ENCODE measurements at places on chromosomes 16 and 17. TPM values are rescaled to one million over a fixed set of nuclear protein-coding genes. Genes with fewer than 3 reads are reported as not detected.

Gene CBLN1
- not detected for total RNA-seq

Gene SF3B3
- total RNA-seq: 112 TPM

Gene SMPD3
- not detected for total RNA-seq

Gene DOC2B
- not detected for total RNA-seq

Gene RND2
- 1.1 TPM for total RNA-seq

Gene TSC2
- 22.8 TPM for total RNA-seq

Gene CBX2
- 2.2 TPM for total RNA-seq

Gene MYH2
- total RNA-seq: not detected

Gene GAS2L2
- total RNA-seq: not detected

Gene FBXW10B
- 0.28 TPM for total RNA-seq

Gene ZFHX3
- total RNA-seq: 2.2 TPM

Gene ZCCHC14
- total RNA-seq: 2.5 TPM

Gene ZNF778
- 8.3 TPM for total RNA-seq

Gene AURKB
- total RNA-seq: 45.9 TPM

GRCh38 chr16:50842589-50842988 lies 100.7 kb downstream of the CYLD start:
- H3K27me3 ChIP-seq: peaks cover 26% of the 10 kb centered on the region
- H3K36me3 ChIP-seq: no peaks in the 10 kb centered on the region
- DNase-seq: peak; percentile 5
- no peaks in the 10 kb centered on the region for H3K4me1 ChIP-seq
- no peak overlapping the region for H3K4me3 ChIP-seq
- no peak overlapping the region for H3K27ac ChIP-seq

DNA sequence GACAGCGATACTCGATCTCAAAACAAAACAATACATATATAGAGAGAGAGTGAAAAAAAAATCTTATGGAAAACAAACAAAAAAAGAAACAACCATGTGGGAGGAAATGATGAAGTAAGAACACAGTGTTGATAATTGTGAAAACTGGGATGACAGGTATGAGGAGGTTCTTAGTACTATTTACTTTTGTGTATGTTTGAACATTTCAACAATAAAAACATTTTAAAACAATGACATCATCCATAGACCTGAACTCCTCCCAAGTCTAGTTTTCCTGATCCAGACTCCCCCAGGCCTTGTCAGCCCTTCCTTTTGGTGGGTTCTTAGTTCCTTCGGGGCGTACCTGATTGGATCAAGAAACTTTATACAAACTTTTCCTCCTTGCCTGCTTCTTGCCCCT lies 51.7 kb downstream of the CCDC42 start:
- no peak for DNase-seq
- no peaks in the 10 kb centered on the region for H3K36me3 ChIP-seq
- no peak overlapping the region for H3K27ac ChIP-seq
- no peaks in the 10 kb centered on the region for H3K27me3 ChIP-seq

DNA sequence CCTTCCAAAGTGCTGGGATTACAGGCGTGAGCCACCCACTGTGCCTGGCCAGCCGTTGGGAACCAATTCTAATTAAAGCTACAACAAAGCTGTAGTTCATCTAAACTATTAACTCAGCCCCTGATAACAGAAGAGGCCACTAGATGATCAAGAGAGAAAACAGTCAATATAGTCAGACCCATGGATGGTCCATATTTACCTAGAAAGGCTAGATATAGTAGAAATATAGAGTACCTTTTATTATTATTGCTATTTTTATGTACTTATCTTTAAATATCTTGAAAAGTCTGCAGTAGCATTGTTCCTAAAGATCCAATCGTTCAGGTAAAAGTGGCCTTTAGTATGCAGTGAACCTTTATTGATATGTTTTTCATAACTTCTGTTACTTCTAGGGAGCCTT lies 43.2 kb downstream of the RNF213 start:
- H3K36me3 ChIP-seq: peaks cover 60% of the 10 kb centered on the region
- H3K4me3 ChIP-seq: no peak overlapping the region
- no peaks in the 10 kb centered on the region for H3K4me1 ChIP-seq
- H3K27me3 ChIP-seq: no peaks in the 10 kb centered on the region

GRCh38 chr17:55116440-55116914 lies 147.9 kb downstream of the STXBP4 start:
- no peak for DNase-seq
- no peak overlapping the region for H3K4me3 ChIP-seq
- no peaks in the 10 kb centered on the region for H3K4me1 ChIP-seq

- H3K4me3 ChIP-seq: peak overlapping the region; percentile 59
- no peaks in the 10 kb centered on the region for H3K27me3 ChIP-seq
- H3K27ac ChIP-seq: peak overlapping the region; percentile 34
- H3K4me1 ChIP-seq: peaks cover 1% of the 10 kb centered on the region
Measured at GRCh38 chr17:48892940-48893645, 506 bp downstream of the ATP5MC1 start.

- H3K4me3 ChIP-seq: no peak overlapping the region
- DNase-seq: no peak
- 0 out of 2 replicates have a peak overlapping the region, but pooled peaks have one; percentile 4 for H3K27ac ChIP-seq
- peaks cover 22% of the 10 kb centered on the region for H3K36me3 ChIP-seq
Measured at GRCh38 chr17:77396610-77397009, 255.8 kb downstream of the SEC14L1 start.

GRCh38 chr16:87538594-87538993 lies 45.8 kb upstream of the ZCCHC14 start:
- no peak overlapping the region for H3K27ac ChIP-seq
- peaks cover 11% of the 10 kb centered on the region for H3K4me1 ChIP-seq
- peaks cover 5% of the 10 kb centered on the region for H3K27me3 ChIP-seq
- H3K4me3 ChIP-seq: no peak overlapping the region
- H3K36me3 ChIP-seq: no peaks in the 10 kb centered on the region

DNA sequence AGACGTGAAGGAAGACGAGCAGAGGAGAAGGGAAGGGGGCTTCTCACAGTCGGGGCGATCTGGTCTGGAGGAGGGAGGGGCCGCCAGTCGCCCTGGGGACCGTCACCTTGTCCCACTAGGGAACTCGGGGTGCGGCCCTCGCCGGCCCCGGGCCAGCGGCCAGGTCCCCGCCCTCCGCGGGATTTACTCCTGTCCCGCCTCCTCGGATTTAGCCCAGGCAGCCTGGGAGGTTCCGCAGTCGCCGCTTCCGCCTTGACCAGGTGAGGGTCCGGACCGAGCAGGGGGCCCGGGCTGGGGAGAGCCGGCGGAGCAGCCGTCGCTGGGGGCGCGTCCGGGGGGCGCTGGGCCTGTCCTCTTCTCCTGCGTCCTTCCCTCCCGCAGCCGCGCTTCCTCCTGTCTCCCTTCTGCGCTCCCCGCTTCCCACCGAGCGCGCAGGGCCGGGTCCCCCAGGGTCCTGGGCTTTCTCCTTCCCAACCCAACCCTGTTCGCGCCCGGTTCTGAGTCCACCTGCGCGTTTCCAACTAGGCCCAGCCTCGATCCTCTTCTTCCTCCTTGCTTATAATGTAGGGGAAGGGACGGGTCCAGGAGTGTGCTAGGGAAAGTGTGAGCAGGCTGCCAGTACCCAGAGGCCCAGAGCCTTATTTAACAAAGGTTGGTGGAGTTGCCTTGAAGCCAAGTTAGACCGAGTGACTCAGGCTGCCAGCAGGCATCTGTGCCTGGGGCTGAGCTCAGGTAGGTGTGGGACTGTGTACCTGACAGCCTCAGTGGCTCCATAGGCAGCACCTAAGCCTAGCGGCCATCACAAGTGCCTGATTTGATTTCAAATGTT lies at the start of gene TNK1:
TSS of gene TNK1 (plus strand) at position 235 of the 829 bp plus-strand sequence. CDS start 1,838 bp downstream, outside the sequence.
- no peak within 1 kb of the TSS for H3K27ac ChIP-seq
- peaks cover 26% of the 10 kb centered on the region for H3K27me3 ChIP-seq
- no peaks in the 10 kb centered on the region for H3K36me3 ChIP-seq
- no peak for DNase-seq
- peaks cover 7% of the 10 kb centered on the region for H3K4me1 ChIP-seq

DNA sequence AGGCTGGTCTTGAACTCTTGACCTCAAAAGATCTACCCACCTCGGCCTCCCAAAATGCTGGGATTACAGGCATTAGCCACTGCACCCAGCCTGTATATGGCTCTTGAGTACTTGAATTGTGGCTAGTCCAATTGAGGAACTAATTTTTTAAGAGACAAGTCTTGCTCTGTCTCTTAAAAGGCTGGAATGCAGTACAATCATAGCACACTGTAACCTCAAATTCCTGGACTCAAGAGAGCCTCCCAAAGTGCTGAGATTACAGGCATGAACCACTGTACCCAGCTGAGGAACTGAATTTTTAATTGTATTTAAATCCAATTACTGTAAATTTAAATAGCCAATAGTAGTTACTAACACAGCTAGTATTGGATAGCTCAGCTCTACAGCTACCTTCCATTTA lies 50.6 kb downstream of the MED13 start:
- DNase-seq: peak; percentile 40
- no peaks in the 10 kb centered on the region for H3K4me1 ChIP-seq
- no peaks in the 10 kb centered on the region for H3K27me3 ChIP-seq
- no peak overlapping the region for H3K27ac ChIP-seq
- no peak overlapping the region for H3K4me3 ChIP-seq

GRCh38 chr16:73629011-73629410 lies 581.1 kb upstream of the ZFHX3 start:
- no peaks in the 10 kb centered on the region for H3K36me3 ChIP-seq
- H3K4me3 ChIP-seq: no peak overlapping the region
- no peak for DNase-seq
- no peaks in the 10 kb centered on the region for H3K4me1 ChIP-seq
- no peak overlapping the region for H3K27ac ChIP-seq

GRCh38 chr16:58506241-58507194 lies 6.6 kb downstream of the NDRG4 start:
- DNase-seq: no peak
- H3K27me3 ChIP-seq: no peaks in the 10 kb centered on the region
- no peak overlapping the region for H3K4me3 ChIP-seq
- no peak overlapping the region for H3K27ac ChIP-seq

DNA sequence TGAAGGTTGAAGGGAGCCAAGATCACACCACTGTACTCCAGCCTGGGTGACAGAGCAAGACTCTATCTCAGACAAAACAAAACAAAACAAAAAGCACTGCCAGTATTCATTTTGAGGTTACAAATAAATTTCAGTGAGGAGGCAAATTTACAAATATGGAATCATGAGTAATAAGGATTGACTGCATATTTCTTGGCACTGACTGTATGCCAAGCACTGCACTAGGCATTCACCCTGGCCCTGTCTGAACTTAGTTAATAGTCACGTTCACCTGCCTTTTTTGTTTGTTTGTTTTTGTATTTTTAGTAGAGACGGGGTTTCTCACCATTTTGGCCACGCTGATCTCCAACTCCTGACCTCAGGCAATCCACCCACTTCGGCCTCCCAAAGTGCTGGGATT lies 5.1 kb downstream of the LDAF1 start:
- peaks cover 18% of the 10 kb centered on the region for H3K4me1 ChIP-seq
- no peak for DNase-seq
- no peak overlapping the region for H3K27ac ChIP-seq
- H3K4me3 ChIP-seq: no peak overlapping the region

- peak; percentile 21 for DNase-seq
- no peaks in the 10 kb centered on the region for H3K36me3 ChIP-seq
- H3K4me3 ChIP-seq: no peak overlapping the region
- peaks cover 4% of the 10 kb centered on the region for H3K4me1 ChIP-seq
- H3K27ac ChIP-seq: no peak overlapping the region
Measured at GRCh38 chr17:69560987-69561441, 146.5 kb downstream of the MAP2K6 start.

- H3K36me3 ChIP-seq: peaks cover 56% of the 10 kb centered on the region
- H3K27me3 ChIP-seq: no peaks in the 10 kb centered on the region
- H3K4me1 ChIP-seq: peaks cover 5% of the 10 kb centered on the region
- DNase-seq: no peak
Measured at GRCh38 chr16:28869201-28869600, 5.6 kb downstream of the SH2B1 start.

DNA sequence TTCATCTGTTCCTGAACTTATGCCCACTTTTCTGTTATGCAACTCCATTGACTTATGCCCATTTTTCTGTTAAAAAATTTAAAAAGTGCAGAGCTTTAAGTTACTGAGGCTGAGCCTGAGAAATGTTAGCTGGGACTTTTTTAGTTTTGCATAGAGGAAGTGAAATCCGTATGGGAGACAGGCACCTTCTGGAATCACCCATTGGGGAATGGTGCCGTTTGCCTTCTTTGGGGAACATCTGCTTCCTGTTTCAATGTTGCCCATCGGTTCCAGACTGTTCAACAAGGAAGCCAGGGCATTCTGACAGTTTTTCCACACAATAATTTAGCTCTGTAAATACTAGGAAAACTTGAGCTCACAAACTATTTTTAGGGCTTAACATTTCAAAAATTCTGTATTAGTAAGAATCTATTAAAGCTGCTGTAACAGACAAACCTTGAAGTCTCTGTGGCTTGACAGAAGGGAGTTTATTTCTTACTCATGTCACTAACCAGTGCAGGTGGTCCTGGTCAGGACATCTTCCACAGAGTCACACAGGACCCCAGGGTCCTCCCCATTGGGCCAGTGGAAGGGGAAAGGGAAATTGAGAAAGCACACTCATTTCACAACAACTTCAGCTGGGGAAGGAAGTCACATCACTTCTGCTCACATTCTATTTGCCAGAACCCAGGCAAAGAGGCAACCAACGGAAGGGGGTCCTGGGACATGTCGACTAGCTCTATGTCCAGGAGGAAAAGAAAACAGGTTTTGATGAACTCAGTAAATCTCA lies 17.2 kb downstream of the PRKCB start:
- H3K36me3 ChIP-seq: no peaks in the 10 kb centered on the region
- H3K27me3 ChIP-seq: no peaks in the 10 kb centered on the region
- H3K27ac ChIP-seq: no peak overlapping the region
- DNase-seq: no peak
- no peak overlapping the region for H3K4me3 ChIP-seq

GRCh38 chr16:85209526-85210121 lies 97.4 kb upstream of the CIBAR2 start:
- H3K4me1 ChIP-seq: peaks cover 54% of the 10 kb centered on the region
- no peaks in the 10 kb centered on the region for H3K27me3 ChIP-seq
- H3K36me3 ChIP-seq: no peaks in the 10 kb centered on the region
- DNase-seq: no peak

All from IMR-90 (cell line).